Neural crest cell (in vitro differentiated cells): ENCODE measurements at places on chromosomes 5 and 9. TPM values are rescaled to one million over a fixed set of nuclear protein-coding genes. Genes with fewer than 3 reads are reported as not detected.

NME5 gene
- 6.3 and 8.4 TPM in 2 replicates for total RNA-seq

SLC45A2 gene
- 0.36 and 1.3 TPM in 2 replicates for total RNA-seq

ZNF483 gene
- total RNA-seq: 26.0 and 28.7 TPM in 2 replicates

EPB41L4A gene
- total RNA-seq: 10.8 and 12.4 TPM in 2 replicates

PCDHB16 gene
- total RNA-seq: 11.4 and 12.6 TPM in 2 replicates

LCN1 gene
- not detected in 2 replicates for total RNA-seq

DNA sequence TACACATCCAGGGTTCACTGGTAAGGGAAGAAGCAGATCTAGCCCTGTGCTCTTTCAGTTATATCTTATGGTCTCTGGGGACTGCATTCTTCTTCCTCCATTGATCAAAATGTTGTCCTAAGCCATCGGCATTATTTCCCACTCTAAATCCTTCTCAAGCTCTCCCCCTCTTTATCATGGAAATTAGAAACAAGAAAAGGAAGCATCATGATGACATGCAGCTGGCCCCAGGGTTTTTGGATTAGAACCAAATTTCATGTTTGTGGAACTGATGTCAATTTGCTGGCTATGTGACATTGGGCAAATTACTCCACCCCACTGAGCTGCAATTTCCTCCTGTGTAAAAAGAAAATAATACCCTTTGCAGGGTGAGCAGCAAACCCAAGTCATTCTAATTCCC is 39.5 kb downstream of the MFAP3 start:
- no peak overlapping the region for H3K27ac ChIP-seq
- peaks cover 13% of the 10 kb centered on the region for H3K4me1 ChIP-seq
- no peaks in the 10 kb centered on the region for H3K27me3 ChIP-seq

GRCh38 chr9:109707355-109707754 is 72.6 kb upstream of the PALM2AKAP2 start:
- H3K4me1 ChIP-seq: no peaks in the 10 kb centered on the region
- H3K27me3 ChIP-seq: peaks cover 5% of the 10 kb centered on the region
- no peaks in the 10 kb centered on the region for H3K36me3 ChIP-seq

DNA sequence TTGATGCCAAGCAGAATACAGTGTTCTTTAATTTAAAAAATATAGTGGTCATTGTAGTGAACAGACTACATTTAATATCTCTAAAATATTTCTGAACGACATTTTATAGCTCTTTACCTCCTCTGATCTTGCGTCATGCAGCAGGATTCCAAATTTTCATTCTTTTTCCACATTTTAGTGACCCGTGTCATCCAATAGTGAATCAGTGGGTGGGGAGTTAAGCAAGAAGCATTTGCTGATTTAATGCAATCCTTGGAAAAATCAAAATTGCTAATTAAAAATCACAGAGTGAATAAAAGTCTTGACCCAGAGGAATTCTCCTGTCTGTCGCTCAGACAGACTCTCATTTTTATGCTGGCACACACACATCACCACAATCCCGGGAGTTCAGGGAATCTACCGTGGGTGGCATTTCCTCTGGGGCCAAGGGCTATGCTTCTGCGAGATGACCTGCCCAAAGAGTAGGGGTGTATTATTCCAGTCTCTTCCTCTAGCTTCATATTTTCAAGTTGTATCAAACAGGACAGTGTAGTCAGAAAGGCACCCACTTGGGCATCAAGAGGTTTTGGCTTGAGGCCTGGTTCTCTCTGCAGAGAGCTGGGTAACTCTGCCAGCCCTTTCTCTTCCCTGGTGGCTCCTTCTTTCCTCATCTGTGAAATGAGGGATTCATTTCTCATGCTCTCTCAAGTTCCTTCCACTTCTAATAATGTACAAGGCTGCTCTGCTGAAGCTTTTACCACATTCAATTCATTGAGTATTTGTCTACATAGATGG is 24.8 kb upstream of the OTP start:
- no peak for DNase-seq
- peaks cover 7% of the 10 kb centered on the region for H3K4me1 ChIP-seq
- peaks cover 2% of the 10 kb centered on the region for H3K27me3 ChIP-seq
- H3K36me3 ChIP-seq: no peaks in the 10 kb centered on the region
- no peak overlapping the region for H3K27ac ChIP-seq

GRCh38 chr9:93009337-93010015 is 49.0 kb upstream of the SUSD3 start:
- H3K36me3 ChIP-seq: no peaks in the 10 kb centered on the region
- no peak for DNase-seq
- no peak overlapping the region for H3K27ac ChIP-seq
- no peak overlapping the region for H3K4me3 ChIP-seq
- no peaks in the 10 kb centered on the region for H3K4me1 ChIP-seq

DNA sequence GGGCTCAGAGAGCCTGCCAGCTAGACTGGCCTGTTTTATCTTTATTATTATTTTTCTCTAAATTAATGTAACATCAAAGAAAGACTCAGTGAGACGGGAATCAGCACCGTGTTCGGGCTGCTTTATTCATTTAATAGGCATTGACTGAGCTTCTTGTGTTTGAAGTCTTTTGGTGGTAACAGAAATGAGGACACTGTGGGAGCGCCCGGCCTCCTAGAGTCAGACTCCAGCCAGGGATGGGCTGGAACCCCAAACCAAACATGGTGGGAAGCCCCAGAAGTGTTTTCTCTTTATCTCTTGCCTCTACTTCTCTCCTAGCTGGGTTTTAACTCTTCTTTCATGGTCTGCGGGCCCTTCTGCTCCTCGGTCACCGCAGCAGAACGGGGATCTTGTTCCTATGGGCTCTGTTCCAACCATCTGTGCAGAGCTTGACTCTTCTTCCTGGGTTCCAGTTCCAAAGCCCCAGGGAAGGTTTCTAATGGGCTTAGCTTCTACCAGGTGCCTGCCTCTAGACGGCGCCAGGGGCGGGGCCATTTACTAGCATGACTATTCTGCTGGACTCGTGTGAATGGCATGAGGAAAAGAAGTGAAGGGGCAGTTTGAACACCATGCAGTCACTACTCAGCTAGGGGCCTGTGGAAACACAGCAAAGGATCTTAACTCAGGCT is 123.8 kb downstream of the FGF18 start:
- DNase-seq: no peak
- H3K27ac ChIP-seq: no peak overlapping the region
- peaks cover 13% of the 10 kb centered on the region for H3K4me1 ChIP-seq
- H3K4me3 ChIP-seq: no peak overlapping the region

DNA sequence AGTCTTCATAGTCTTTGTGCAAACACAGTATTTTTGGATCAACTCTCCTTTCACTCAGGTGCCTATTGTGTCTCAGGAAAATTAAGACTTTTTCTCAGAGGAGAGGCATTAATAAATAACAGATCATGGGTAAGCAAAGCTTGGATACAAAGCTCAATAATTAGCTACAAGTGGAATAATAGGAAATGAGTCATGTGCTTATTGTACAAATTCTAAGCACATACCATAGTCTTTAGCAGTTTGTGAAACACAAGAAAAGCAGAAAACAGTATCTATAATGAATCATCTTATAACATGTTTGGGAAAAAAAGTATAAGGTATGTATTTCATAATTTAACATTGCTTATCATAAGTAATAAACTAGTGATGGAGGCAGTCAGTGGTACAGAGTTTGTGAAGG is 477.0 kb downstream of the CDH10 start:
- H3K27me3 ChIP-seq: no peaks in the 10 kb centered on the region
- DNase-seq: no peak
- no peaks in the 10 kb centered on the region for H3K4me1 ChIP-seq
- H3K36me3 ChIP-seq: no peaks in the 10 kb centered on the region
- H3K27ac ChIP-seq: no peak overlapping the region

GRCh38 chr9:93684806-93685543 is 108.6 kb downstream of the PHF2 start:
- H3K4me1 ChIP-seq: peaks cover 5% of the 10 kb centered on the region
- H3K36me3 ChIP-seq: no peaks in the 10 kb centered on the region
- H3K27ac ChIP-seq: no peak overlapping the region
- no peak overlapping the region for H3K4me3 ChIP-seq
- no peaks in the 10 kb centered on the region for H3K27me3 ChIP-seq

DNA sequence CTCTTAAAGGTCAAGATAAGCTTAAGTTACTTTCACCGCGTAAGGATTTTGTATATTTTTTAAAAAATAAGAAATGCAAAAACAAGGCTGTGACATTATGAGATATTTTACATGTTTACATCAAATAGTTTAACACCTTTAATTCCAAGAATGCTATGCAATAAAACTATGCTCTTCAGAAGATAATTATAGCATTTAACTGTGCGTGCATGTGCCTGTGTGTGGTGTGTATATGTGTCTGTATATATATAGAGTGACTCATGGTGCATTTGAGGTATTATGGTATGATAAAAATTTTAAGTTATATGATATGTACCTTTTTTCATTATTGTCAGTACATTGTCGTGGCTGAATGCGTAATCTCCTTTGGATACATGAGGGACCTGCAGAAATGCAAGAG is 539.3 kb downstream of the PDE4D start:
- H3K27ac ChIP-seq: no peak overlapping the region
- no peaks in the 10 kb centered on the region for H3K36me3 ChIP-seq
- H3K4me1 ChIP-seq: peaks cover 29% of the 10 kb centered on the region
- no peaks in the 10 kb centered on the region for H3K27me3 ChIP-seq

- H3K36me3 ChIP-seq: peaks cover 14% of the 10 kb centered on the region
- no peak within 1 kb of the TSS for H3K27ac ChIP-seq
- peaks cover 6% of the 10 kb centered on the region for H3K27me3 ChIP-seq
- no peak for DNase-seq
- peaks cover 4% of the 10 kb centered on the region for H3K4me1 ChIP-seq
Observed at GRCh38 chr5:176899296-176899891, at the start of gene HK3. Gene HK3, minus strand, starts transcription at chr5:176899346. Its CDS starts 3,187 bp downstream, at chr5:176896159.

DNA sequence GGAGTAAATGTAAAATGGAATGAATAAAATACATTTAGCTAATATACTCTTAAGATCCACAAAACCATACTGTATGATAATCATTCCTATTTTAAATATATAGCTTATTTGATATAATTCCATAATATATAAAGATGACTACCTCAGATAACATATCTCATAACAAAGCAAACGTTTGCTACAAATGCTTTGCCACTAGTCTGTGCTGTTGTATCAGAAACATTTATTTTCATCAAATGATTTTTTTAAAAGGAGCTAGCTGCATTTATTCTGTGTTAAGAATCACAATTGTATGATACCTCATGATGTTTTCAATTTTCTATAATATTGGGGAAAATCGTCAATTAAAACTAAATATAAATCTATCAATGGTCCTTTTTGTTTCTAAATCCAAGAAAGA is 567.2 kb downstream of the PTPRD start:
- no peak overlapping the region for H3K4me3 ChIP-seq
- no peaks in the 10 kb centered on the region for H3K27me3 ChIP-seq
- no peak overlapping the region for H3K27ac ChIP-seq
- DNase-seq: no peak

GRCh38 chr9:130207241-130207992 is 35.2 kb downstream of the NCS1 start:
- no peak for DNase-seq
- H3K27me3 ChIP-seq: no peaks in the 10 kb centered on the region
- no peak overlapping the region for H3K4me3 ChIP-seq
- H3K36me3 ChIP-seq: no peaks in the 10 kb centered on the region

GRCh38 chr5:158610051-158610415 is 489.7 kb downstream of the EBF1 start:
- H3K27me3 ChIP-seq: no peaks in the 10 kb centered on the region
- no peak for DNase-seq
- no peak overlapping the region for H3K27ac ChIP-seq
- H3K36me3 ChIP-seq: no peaks in the 10 kb centered on the region
- H3K4me3 ChIP-seq: no peak overlapping the region

DNA sequence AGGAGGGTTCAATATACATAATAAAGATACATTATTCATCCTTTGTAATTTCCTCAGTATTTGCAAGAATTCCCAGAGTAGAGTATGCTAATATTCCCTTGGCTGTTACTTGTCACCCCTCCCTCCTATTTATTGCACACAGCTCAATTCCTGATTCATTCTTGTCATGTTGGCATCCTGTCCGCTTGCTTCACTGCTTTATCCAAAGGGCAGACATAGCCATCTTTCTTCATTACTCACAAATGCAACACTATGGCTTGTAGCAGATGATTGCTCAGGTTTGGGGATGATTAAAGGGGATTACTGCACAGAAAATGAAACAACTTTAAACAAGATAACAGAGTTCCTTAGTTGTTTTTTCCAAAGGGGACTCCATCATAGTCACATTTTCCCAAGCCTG is 1.2 kb upstream of the IL33 start:
- no peak for DNase-seq
- H3K36me3 ChIP-seq: no peaks in the 10 kb centered on the region
- no peak overlapping the region for H3K4me3 ChIP-seq

GRCh38 chr5:96752341-96753016 is 55.3 kb downstream of the ERAP1 start:
- peak; percentile 58 for DNase-seq
- H3K4me1 ChIP-seq: peaks cover 20% of the 10 kb centered on the region
- H3K27ac ChIP-seq: peak overlapping the region; percentile 45
- H3K4me3 ChIP-seq: no peak overlapping the region

GRCh38 chr5:150061538-150061995 is 24.8 kb downstream of the CSF1R start:
- peak overlapping the region; percentile 35 for H3K27ac ChIP-seq
- no peak for DNase-seq
- H3K4me1 ChIP-seq: no peaks in the 10 kb centered on the region
- no peaks in the 10 kb centered on the region for H3K27me3 ChIP-seq
- H3K36me3 ChIP-seq: no peaks in the 10 kb centered on the region
- no peak overlapping the region for H3K4me3 ChIP-seq

DNA sequence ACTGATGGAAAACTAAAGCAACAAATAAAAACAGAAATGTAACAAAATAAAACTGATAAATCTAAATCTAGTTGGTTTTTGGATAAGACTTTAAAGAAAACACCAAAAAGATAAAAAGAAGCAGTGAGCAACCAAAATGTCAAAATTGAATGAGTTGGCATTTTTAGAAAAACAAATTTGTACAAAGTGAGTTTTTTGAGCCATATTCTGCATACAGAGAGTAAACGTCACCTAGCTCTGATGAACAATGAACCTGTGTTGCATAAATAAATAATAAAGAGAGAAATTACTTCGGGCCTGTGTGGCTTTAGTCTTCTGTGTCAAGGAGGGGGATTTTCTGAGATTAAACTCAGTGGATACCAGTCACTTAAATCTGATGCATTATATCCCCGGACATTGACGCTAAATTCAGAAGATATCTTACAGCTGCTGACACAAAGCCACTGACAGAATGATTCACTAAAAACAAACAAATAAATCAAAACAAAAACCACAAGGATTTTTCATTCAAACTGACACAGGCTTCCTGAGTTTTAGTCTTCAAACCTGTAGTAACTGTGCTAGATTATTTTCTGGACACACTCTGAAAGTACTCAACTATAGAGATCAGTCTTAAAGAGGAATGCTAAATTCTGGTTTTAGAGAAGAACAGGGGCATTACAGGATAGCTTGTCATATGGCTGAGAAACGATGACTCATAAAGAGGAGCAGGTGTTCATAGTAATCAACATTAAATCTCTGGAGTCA is 403.5 kb upstream of the ST8SIA4 start:
- no peaks in the 10 kb centered on the region for H3K36me3 ChIP-seq
- H3K4me3 ChIP-seq: no peak overlapping the region
- no peak overlapping the region for H3K27ac ChIP-seq
- H3K27me3 ChIP-seq: no peaks in the 10 kb centered on the region
